Stimulated activated CD8-positive, alpha-beta memory T cell treated with anti-CD3 and anti-CD28 coated beads, Interleukin-7, amount 100 ng/mL, for 4 hours (primary cell): ENCODE measurements at places on chromosomes 4 and X.

DNA sequence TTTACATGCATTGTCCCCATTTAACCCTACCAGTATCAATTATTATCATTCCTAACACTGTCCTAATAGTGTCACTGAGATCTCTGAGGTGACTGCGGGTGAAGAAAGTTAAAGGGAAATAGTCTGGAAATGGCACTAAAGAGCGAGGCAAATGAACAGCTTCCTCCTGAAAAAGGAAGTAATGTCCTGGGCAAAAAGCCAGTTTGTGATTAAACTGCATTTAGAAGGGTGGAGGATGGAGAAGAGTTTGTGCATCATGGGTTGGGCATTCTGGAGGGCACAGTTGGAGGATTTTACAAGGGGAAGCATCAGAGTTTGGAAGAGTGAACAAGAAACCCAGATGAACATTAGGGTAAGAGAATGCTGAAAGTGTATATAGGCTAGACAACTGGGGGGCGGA lies 60.5 kb upstream of the SLC25A4 start:
- no peak for DNase-seq

DNA sequence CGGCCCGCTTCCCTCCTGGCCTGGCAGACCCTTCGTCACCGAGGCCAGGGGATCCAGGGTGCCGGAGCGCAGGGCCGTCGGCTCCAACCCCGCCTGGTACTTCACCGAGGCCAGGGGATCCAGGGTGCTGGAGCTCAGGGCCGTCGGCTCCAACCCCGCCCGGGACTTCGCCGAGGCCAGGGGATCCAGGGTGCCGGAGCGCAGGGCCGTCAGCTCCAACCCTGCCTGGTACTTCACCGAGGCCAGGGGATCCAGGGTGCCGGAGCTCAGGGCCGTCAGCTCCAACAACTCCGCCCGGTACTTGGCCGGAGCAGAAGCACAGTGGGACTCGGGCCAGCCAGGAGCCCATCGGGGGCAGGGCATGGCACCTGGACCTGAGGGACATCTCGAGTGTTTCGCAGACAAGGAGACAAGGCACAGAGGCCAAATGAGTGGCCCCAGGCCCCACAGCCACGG lies 85.1 kb downstream of the FAM53A start:
- no peak for DNase-seq

GRCh38 chrX:136950211-136950610 lies 69.7 kb upstream of the RBMX start:
- DNase-seq, result no peak

GRCh38 chr4:125121581-125121980 lies 193.2 kb upstream of the FAT4 start:
- no peak for DNase-seq

DNA sequence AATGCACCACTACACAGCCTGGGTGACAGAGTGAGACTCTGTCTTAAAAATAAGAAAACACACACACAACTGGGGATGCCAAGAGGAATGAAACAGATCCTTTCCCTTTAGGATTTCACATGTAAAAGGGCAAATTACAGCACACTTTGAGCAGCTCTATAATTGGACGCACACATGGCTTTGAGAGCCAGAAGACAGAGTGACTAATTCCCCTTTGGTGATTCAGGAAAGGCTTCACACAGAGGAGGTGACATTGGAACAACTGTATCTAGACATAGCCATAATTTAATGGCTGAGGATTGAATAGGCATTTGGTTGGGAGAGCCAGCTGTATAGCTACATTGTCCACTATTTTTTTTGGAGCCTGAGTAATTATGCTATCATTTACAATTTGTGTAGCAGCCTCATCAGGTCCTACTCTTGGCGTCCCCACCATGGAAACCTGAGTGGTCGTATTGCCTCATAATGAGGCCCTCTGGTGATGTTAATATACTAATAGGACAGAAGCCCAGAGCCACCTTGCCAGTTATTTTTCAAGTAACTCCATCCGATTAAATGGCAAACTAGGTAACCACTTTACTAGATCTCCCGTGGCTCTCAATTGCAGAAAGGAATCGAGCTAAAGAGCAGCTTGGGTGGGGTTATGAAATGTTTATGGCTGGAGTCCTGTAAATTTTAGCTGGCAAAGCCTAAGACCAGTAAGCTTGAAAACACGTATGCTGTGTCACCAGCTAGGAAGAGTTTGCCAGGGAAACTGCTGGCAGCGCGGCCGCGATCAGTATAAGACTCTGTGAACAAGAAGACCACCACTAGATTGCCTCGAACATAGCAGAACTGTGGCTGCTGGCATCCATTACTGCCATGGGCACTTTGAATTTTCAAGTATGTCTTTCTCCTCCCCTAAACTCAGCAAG lies 8.5 kb upstream of the PPEF1 start:
- DNase-seq, result no peak

GRCh38 chr4:61714387-61714911 lies 514.3 kb downstream of the ADGRL3 start:
- DNase-seq, result no peak

- DNase-seq, result no peak
Measured at GRCh38 chr4:185811509-185812364, at the start of gene SORBS2. Gene SORBS2 (minus strand): TSS chr4:185812194. CDS start chr4:185690571, 121,623 bp downstream.

DNA sequence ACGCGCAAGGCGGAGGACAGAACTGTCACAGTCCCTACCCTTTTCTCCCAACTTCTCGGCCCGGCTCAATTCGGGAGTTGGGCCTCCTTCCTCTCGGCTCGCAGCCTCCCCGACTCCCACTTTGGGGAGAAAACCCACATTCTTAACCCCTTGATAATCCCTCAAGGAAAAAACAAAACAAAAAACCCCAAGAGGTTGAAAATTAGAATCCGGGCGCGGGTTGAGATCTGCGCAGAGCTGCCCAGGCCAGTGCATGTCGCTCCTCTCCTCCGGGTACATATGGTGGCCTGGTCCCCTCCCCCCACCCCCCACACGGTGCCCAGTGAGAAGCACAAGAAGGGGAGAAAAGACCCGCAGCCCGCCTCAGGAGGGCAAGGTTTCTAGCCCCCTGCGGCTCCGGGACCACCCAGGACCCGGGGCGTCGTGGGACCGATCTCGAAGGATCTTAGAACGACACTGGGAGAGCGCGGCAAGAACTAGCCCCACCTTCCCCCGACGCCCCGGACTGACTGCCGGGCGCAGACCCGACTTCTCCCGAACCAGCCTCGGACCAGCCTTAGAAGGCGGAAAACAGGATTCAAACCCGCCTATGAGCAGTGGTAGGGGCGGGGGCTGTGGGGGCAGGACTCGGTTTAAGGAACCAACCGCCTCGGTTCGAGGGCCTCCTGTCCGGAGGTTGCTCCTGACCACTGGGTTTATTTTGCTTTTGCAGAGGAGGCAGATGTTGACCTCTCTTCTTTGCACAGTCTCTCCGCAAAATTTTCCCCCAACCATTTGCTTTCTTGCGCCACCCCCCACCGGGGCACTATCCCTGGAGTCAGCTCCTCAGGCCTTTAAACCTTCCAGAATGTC lies 2.5 kb upstream of the PDGFRA start:
- no peak for DNase-seq

DNA sequence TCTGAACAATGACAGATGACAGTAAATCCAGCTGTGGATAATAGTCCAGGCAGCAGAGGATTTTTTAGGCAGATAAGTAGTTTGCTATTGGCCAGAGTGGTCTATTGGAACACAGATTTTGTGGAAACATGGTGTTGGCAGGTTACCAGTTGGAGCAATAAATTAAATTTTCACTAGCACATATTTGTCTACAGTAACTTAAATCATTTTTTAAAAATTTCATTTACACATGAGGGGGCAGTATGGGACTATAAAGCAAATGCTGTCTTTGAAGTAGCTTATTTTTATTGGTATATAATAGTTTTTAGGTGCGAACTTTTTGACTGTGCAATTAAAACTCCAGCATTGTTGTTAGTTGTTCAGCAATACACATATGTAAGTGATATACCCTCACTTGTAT lies 289.8 kb downstream of the ARHGAP10 start:
- DNase-seq, result no peak

DNA sequence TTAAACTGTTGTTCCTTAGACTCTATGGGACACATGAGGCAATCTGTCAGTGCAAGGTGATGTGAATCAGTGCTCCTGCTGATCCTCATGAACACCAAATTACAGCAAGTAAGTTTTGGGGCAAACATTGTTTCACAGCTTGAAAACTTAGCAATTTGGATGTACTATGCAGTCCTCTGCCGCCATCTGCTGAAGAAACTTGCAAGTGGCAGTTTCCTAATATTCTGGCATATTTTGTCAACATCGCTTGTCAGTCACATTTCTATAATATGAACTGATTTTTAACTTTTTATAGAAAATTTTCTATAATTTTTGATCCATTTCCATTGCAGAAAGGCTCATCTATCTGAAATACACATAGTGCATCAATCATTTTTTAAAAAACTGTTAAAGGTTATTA lies 56.3 kb downstream of the ZAR1 start:
- DNase-seq, result no peak

GRCh38 chr4:80705311-80705710 lies 325.2 kb upstream of the BMP3 start:
- DNase-seq, result no peak

DNA sequence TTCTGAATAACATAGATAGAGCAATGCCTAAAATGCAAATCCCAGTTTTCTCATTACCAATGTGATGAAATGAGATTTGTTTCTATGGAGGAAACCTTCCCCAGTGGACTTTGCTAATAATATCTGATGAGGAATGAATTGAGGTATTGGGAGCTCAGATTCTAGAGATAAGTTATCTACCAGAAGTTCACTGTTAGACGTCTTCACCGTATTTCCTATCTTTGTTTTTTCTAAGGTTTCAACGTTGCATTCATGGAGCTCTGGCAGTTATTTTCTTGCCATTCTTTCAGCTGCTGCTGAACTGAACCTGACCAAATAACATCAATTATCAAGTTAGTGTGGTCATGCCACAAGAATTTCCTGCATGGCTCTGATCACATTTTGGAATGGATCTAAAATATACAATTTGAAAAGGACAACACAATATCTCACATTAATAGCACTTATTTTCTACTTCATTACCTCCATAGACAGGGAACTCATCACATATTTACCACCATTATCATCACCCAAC lies 511.8 kb upstream of the LCORL start:
- no peak for DNase-seq

DNA sequence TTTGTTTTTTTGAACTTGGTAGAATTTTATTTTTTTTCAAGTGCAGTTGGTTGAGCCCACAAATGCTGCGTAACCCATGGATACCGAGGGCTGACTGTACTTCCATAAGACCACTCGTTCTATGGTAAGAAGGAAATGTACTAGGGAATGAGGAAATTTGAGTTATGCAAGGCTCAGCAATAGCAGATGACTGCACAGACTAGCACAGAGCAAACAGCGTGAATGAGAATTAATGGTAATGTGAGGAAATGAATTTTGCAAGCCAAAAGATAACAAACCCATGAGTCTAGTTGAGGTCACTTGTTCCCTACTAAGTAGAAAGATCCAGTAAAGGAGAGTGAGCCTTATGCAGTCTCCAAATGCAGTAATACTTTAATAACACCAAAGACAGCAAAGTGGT lies 17.4 kb downstream of the GSPT2 start:
- DNase-seq, result no peak

GRCh38 chr4:77220828-77221613 lies 64.0 kb downstream of the CCNG2 start:
- DNase-seq, result no peak

DNA sequence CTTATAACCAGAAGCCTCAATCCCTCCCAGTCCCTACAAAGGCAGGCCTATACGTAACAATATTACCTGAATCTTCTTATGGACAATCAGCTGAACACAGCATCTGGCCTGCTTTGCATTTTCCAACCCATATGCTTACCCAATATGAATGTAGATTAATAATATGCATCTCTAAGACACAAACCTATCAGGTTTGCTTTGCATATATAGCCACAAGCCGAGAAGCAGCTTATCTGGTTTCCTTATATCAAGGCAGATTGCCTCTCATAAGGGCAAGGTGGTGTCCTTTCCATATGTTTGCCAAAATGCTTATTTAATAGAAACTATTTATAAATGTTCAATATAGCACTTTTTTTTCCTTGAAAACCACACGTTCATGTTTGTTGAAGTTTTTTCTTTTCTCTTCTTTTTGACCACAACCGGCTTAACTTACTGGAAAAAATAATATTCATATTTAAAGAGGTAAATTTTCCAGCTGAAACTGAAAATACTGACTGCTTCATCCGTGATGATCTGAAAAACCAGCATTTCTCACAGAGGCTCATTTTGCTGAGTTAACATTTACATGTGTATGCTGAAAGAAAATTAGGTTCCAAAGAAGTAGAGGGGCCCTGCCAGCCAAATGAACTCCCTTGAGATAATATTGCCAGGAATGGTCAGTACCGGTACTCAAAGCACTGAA lies 3.8 kb downstream of the IL21 start:
- no peak for DNase-seq

- DNase-seq, result no peak
Measured at GRCh38 chrX:109714340-109714958, 18.6 kb downstream of the ACSL4 start.

GRCh38 chr4:26717332-26717731 lies 133.4 kb downstream of the TBC1D19 start:
- no peak for DNase-seq

- no peak for DNase-seq
Measured at GRCh38 chr4:32631831-32632230, 1911.7 kb downstream of the PCDH7 start.

DNA sequence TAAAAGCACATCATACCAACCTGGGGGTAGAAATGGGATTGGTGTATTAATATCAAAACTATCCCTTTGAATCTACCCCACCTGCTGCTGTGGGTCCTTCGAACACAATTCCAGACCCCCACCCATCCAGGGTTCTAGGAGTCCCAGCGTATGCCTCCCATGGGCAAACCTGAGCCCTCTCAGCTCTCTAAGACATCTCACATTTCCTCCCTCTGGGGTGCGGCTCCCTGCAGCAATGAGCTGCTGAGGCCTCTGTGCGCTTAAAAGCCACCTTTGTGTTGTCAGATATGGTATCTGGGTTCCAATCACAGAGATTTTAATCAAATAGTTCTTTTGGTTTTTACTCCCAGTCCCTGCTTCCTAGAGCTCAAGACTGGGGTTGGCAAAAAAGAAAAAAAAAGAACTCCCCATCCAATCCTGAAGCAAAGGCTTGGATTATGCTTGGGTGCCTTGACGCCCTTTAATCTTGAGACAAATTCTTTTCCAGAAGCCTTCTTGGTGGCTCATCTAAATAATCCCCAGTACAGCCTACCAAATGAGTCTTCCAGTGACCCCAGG lies 37.5 kb upstream of the NOCT start:
- no peak for DNase-seq

GRCh38 chr4:23171976-23172375 lies 479.2 kb downstream of the GBA3 start:
- no peak for DNase-seq

DNA sequence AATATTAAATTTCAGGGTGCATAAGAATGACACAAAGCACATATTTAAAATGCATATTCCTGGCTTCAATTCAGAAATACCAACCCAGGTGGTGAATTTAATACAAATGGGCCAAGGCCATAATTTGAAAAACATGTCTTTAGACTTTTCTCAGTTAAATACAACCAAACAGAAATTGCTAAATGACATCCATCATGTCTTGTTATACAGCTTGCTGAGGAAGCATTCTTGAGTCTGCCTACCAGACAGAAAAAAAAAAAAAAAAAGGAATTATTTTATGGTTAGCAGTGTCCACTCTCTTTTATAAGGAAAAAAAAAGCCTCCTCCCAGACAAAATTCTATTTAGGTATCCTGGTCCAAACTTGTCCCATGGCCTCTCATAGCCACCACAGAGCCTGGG lies 119.1 kb downstream of the PAPSS1 start:
- DNase-seq, result no peak

- DNase-seq, result peak; percentile 10
Measured at GRCh38 chrX:51332188-51332942, at the start of gene NUDT10. Gene NUDT10 (plus strand): TSS chrX:51332822. CDS start chrX:51332966, 144 bp downstream.

- no peak for DNase-seq
Measured at GRCh38 chr4:67549123-67549522, 3.8 kb upstream of the CENPC start.
